ENCODE measurements at places on chromosomes 16 and 17.
A peak's percentile ranks its signal among the peaks of the same experiment; 100 is the strongest.

- ATAC-seq: no peak
- H3K4me1 ChIP-seq: no peaks in the 10 kb centered on the region
- H3K4me3 ChIP-seq: no peak overlapping the region
- H3K27me3 ChIP-seq: no peaks in the 10 kb centered on the region
- H3K27ac ChIP-seq: peak overlapping the region; percentile 5
Observed at GRCh38 chr16:24217461-24217860, 38.7 kb upstream of the CACNG3 start.

GRCh38 chr17:48110761-48111160 is 3.2 kb downstream of the SNX11 start:
- H3K27ac ChIP-seq: peak overlapping the region; percentile 80
- H3K4me3 ChIP-seq: peak overlapping the region; percentile 97
- ATAC-seq: no peak
- H3K36me3 ChIP-seq: peaks cover 51% of the 10 kb centered on the region

GRCh38 chr16:88484505-88485365 is 31.7 kb downstream of the ZFPM1 start:
- peaks cover 6% of the 10 kb centered on the region for H3K4me1 ChIP-seq
- ATAC-seq: no peak
- no peak overlapping the region for H3K27ac ChIP-seq
- no peaks in the 10 kb centered on the region for H3K27me3 ChIP-seq
- H3K4me3 ChIP-seq: no peak overlapping the region

- ATAC-seq: no peak
- H3K27ac ChIP-seq: no peak overlapping the region
- no peaks in the 10 kb centered on the region for H3K27me3 ChIP-seq
- H3K4me3 ChIP-seq: no peak overlapping the region
- peaks cover 17% of the 10 kb centered on the region for H3K4me1 ChIP-seq
Observed at GRCh38 chr17:57517273-57517631, 227.8 kb downstream of the CCDC182 start.

GRCh38 chr17:27157898-27158297 is 136.0 kb upstream of the WSB1 start:
- no peak overlapping the region for H3K4me3 ChIP-seq
- no peaks in the 10 kb centered on the region for H3K4me1 ChIP-seq
- no peaks in the 10 kb centered on the region for H3K36me3 ChIP-seq
- H3K27ac ChIP-seq: no peak overlapping the region
- no peaks in the 10 kb centered on the region for H3K27me3 ChIP-seq

DNA sequence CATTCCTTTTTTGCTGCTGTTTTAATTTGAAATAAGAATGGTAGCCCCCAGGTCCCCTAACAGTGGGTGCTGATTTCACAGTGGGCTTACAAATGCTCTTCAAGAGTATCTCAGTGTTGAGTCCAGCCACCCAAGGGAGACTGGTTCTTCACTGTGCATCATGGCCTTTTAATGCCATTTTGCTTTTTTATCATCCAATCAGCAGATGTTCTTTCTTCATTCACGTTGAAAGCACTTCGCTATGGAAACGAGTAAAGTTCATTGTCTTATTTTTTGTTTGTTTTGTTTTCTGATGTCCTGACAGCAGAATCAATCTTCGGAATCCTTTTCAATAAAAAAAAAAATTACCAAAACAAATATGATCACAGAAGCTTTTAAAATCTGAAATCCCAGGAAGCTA is 429.0 kb downstream of the MAF start:
- H3K27ac ChIP-seq: no peak overlapping the region
- peaks cover 9% of the 10 kb centered on the region for H3K4me1 ChIP-seq
- ATAC-seq: no peak
- no peaks in the 10 kb centered on the region for H3K36me3 ChIP-seq
